Memory B cell (primary cell): ENCODE measurements at places on chromosomes 5 and 9.

- DNase-seq: no peak
Observed at GRCh38 chr5:176652136-176652535, 4.9 kb downstream of the TSPAN17 start.

GRCh38 chr5:172186114-172186695 lies 1.8 kb downstream of the STK10 start:
- no peak for DNase-seq

GRCh38 chr5:176886336-176887251 lies 12.6 kb downstream of the HK3 start:
- DNase-seq: no peak

DNA sequence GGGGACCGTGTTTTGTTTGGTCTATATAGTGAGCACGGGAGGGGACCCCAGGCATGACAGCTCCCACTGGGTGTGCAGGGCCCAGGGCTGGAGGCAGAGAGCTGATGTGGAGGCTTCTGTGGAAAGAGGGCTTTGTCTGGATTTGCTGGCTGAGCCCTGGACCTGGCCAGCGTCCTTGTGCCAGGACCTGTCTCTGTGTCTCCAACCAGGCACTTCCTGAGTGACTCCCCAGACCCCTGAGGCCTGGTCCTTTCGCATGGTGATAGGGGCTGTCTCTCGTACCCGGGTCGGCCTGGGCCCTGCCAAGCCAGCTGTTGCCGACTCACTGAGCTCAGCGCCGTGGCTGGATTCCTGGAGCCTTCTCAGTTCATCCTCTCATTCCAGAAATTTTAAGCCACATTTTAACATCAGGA lies 77.6 kb downstream of the ADAMTS2 start:
- DNase-seq: no peak

DNA sequence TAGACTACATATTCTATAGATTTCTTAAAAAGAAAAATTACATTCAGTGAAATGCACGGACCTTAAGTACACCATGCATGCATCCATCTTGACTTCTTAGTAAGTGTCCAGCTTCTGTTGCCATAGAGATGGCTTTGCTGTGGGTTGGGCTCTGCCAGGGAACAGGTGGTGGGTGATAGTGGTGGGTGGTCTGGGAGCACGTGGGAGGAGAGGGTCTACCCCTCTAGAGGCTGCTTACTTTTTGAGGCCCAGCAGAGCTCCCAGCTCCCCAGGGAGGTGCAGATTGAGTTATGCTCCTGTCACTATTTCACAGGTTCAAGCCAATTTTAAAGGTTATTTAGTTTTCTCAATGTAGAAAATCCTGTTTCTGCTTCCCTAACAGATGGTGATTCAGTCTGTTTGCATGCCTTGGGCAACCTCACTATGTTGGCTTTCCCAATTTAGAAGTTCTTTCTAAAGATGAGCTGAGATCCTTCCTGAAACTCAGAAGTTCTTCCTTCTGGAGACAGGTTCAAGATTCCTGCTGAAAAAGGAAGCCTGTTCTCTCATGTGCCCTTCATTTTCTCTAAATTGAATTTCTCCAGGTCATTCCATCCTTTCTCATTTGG lies 107.4 kb upstream of the LHFPL2 start:
- DNase-seq: no peak

GRCh38 chr9:133945314-133945975 lies 46.7 kb downstream of the VAV2 start:
- peak; percentile 68 for DNase-seq

DNA sequence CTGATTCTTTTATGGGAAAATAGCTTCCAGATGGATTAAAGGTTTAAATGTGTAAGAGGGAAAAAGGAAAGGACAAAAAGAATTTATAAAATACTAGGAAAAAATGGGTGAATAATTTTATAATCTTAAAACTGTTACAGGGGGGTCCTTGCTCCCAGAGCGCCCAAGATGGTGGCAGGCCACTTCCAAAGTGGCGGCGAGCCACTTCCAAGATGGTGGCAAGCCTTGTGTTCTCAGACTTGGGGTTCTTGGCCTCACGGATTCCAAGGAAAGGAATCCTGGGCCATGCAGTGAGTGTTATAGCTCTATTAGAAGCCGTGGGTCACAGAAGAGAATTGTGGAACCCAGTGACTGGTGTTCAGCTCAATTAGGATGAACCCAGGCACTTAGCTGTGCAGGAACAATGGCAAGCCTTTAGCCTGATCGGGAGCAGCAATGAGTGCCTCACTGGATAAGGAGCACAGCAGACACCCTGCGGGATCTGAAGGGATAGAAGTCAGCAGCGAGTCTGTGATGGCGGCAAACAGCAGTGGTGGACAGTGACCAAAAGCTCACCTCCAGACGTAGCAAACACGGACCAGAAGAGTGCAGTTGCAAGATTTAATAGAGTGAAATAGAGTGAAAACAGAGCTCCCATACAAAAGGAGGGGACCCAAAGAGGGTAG lies 83.2 kb upstream of the SNCAIP start:
- no peak for DNase-seq
